ENCODE measurements at places on chromosomes 7 and 10.
A peak's percentile ranks its signal among the peaks of the same experiment; 100 is the strongest.

GRCh38 chr7:30471205-30471604, 7.4 kb downstream of the NOD1 start:
- DNase-seq: no peak

GRCh38 chr10:12589791-12590190, 240.4 kb downstream of the CAMK1D start:
- DNase-seq: no peak

- DNase-seq: no peak
Observed at GRCh38 chr7:76063114-76063513, 15.2 kb downstream of the MDH2 start.

GRCh38 chr7:95330961-95331337, 6.6 kb upstream of the PON1 start:
- no peak for DNase-seq

DNA sequence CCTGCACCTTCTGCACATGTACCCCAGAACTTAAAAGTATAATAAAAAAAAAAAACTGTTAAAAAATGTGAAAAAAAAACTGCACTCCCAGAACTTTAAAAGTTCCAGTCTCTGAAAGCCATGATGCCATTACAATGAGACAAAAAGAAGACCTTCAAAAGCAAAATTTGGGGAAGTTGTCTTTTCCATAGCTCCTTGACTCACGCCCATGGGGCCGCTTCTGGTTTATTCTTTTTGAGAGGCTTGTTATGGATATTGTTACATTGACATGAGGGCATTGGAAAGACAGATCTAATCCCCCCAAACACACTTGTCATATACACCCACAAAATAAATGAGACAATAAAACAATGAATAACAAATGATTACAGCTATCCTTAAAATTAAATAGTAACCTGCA, 798 bp downstream of the BLNK start:
- DNase-seq: no peak

- DNase-seq: no peak
Observed at GRCh38 chr10:78223088-78223487, 189.4 kb downstream of the RPS24 start.

- no peak for DNase-seq
Observed at GRCh38 chr7:107404740-107405537, 64.9 kb upstream of the GPR22 start.

DNA sequence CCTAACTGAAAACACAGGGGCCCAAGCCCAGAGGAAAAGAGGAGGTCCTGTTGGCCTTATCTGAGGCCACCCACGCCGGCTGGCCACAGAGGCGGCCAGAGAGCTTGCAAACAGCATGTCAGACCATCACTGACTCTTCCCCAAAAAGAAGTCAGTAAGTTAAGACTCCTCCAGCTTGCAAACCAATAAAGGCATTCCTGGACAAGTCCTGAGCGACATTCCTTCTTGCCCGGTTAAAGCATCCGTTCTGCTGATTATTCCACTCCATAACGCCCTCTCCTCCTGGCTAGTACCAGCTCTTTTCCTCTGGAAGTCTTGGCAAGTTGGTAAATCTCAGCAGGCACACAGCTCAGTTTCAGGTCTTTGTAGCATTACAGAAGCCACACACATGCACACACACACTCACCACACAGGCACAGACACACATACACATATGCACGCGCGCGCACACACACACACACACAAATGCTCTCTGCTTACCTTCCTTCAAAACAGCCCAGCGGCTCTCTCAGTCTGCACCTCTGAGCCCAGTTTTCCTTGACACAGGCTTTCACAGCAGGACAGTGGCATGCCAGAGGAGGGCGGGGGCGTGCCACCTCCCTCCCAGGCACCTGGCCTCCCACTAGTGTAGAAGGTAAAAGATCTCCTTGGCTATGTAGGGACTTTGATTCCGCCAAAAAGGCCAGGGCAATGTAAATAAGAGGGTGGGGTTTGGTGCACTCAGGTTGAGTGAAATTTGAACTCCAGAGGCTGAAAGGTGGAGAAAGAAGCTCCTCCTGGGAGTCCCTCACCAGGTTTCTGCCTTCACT, 201.4 kb downstream of the TNS3 start:
- no peak for DNase-seq

- DNase-seq: no peak
Observed at GRCh38 chr7:143419880-143420279, 11.2 kb upstream of the EPHA1 start.

DNA sequence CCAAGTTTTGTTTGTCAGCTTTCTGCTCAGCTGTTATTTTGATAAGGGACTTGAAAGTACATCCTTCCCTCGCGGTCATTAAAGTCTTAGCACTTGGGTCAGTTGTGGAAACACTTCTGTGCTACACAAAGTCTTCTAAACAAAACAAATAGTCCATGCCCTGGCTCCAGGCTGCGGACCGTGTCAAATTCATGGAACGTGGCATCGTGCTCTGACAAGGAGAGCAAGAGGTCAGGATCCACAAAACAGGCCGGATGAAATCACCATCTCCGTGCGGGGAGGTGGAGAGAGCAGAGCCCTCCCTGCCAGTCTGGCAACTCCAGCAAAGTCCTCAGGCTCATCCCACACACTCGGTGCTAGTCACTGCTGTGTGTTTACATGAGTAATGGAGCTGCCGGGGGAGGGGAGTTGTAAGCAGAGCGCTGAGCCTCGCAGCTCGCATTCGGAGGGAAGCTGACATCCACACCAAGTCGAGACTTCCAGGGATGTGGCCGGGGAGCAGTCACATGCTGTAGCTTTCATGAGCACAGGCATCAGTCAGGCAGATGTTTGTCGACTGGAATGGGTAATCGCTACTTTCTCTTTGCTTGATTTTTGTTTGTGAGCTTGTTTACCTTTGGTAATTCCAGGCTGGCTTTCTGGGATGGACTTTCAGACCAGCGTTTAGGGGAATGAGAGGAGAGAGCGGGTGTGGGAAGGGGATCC, 147.6 kb downstream of the ARID5B start:
- peak; percentile 50 for DNase-seq

- DNase-seq: no peak
Observed at GRCh38 chr10:15700078-15700674, 19.5 kb downstream of the ITGA8 start.

DNA sequence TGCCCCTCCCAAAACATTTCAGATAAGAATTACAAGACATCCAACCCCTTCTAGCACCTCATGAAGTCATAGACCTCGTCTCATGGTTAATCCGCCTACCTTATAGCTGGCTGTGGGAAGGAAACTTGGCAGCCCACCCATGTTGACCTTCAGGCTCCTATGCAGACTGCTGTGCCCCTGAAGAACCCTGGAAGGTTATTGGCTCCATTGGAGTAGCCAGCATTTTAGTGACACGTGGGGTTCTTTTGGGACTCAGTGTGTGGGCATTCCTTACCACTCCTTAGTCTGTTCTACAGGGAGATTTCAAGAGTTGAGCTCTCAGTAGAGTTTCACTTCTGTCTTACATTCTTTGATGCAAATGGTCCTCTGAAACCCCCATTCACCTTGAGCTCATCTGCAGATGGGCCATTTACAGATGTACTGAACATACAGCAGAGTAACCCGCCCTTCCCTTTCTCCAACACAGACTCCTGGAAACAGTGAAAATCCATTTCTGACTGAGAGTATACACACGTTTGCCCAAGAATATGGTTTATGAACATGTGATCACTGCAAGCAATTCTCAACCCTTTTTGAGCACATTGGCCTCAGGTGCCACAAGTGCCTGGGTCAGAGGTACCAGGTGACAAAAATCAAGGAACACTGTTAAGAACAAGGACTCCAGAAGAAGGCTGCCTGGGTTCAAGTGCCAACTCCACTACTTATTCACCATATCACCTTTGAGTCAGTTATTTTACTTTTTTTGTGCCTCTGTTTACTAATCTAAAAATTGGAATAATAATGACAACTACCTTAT, 54.0 kb upstream of the HECW1 start:
- DNase-seq: no peak

DNA sequence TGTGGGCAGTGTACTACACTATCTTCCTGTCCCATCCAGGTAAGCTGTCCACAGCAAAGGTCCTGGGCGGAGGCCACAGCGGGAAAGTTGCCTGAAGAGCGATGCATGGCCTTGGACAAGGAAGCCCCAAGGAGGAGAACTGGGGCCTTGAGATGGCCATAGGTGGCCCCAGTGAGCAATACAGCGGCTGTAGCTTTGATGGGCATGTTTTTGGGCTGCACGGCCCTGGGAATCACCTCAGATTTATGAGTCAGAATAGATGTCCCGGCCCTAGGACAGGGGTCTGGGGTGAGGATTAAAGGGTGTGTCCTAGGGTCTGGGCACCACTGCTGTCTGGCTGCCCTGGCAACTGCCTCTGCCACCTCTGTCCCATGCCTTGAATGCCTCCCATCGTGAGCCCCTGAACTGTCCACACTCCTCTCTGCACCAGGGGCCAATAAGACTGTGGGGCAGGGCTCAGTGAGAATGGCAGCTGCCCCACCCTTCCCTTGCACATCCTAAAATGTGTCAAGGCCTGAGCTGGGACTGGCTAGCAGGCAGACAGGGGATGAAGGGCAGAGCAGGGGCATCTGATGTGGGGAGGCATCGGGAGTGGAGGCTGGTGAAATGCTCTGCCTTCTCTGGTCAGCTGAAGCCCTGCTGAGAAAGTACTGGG, 9.4 kb upstream of the IRF5 start:
- no peak for DNase-seq

DNA sequence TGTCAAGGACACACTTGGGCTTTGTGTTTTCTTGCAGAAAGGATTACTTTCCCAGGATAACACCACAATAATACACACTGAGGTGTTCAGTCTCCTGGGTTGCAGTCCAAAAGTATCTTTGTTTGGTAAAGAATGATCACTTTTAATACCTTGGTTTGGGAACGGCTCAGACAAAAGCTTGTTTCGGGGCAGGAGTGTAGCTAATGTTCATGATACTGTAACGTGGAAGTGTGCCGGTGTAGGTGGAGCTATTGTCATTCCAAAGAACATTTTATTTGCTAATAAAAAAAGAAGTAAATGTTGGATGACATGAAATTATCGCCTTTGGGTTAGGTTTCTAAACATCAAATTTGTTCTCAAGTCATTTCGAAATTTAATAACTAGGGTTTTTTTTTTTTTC, 1.2 kb downstream of the EIF4H start:
- no peak for DNase-seq

- DNase-seq: no peak
Observed at GRCh38 chr10:28256776-28257175, 46.1 kb downstream of the MPP7 start.
